ENCODE measurements at places on chromosomes 12 and 14. TPM values are rescaled to one million over a fixed set of nuclear protein-coding genes. Genes with fewer than 3 reads are reported as not detected.

Gene IL22
- not detected for total RNA-seq

Gene PAX9
- total RNA-seq = not detected

Gene FCF1
- total RNA-seq = 52.3 TPM

Gene SERPINA9
- total RNA-seq = not detected

Gene P2RX7
- total RNA-seq = 0.18 TPM

Gene CYP27B1
- total RNA-seq = not detected

Gene GRIP1
- 0.90 TPM for total RNA-seq

Gene ZBTB25
- 11.1 TPM for total RNA-seq

Gene GDF3
- not detected for total RNA-seq

Gene ABCD2
- total RNA-seq = 0.25 TPM

Gene IL31
- not detected for total RNA-seq

Gene DDX47
- 68.4 TPM for total RNA-seq

Gene CAPZA3
- not detected for total RNA-seq

Gene OR6J1
- total RNA-seq = not detected

Gene CCDC85C
- total RNA-seq = 2.9 TPM

Gene SLCO1C1
- total RNA-seq = 0.25 TPM

Gene C12orf50
- not detected for total RNA-seq

Gene CNTN1
- 0.27 TPM for total RNA-seq

Gene PLEKHG7
- not detected for total RNA-seq

Gene NFE2
- 1.2 TPM for total RNA-seq

Gene KRT72
- total RNA-seq = not detected

Gene GARIN6
- total RNA-seq = not detected

Gene GLIPR1L1
- not detected for total RNA-seq

Gene FAM181A
- total RNA-seq = not detected

Gene LRRIQ1
- 1.5 TPM for total RNA-seq

Gene INHBE
- 0.99 TPM for total RNA-seq

Gene DBX2
- total RNA-seq = 0.08 TPM

Gene UNC119B
- 18.2 TPM for total RNA-seq

Gene CLEC2D
- total RNA-seq = 4.6 TPM

Data from fibroblast of the aortic adventitia (primary cell).